ENCODE measurements at places on chromosomes 7 and 10.

- no peak for DNase-seq
Observed at GRCh38 chr7:92478095-92478494, 349 bp upstream of the ERVW-1 start.

DNA sequence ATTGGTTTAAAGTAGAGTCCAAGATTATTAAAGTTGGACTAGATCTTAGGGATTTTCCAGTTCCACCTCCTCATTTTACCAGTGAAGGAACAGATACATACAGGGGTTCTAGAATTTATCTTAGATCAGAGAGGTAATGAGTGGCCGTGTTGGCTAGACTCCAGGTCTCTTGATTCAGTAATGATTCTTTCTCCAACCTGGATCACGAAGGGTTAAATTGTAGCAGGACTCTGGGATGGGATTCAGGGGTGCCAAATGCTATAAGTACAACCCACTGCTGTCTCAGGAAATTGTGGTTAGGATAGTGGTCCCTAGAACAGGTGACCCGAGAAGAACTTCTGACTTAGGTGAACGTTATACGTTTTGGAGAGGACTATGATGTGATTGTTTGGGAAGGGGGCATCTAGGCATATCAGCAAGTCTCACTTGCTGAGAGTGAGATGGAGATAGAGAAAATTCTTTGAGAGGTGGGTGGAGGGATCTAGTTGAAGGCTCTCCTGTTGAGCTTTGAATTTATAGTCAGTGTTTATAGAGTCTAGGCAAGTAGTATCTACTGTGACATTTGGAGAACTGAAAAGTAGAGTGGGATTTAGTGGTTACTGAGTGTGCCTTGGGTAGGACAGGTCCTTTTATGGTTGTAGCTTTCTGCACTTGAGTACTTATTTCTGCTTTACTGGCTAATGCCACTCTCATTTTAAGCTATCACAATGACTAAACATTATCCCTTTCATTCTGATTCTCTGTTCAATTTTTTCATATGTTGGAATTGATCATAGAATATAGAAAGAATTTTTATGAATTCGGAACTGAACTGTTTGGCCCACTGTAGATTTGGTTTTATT, 58.3 kb downstream of the ST7 start:
- DNase-seq, result no peak

DNA sequence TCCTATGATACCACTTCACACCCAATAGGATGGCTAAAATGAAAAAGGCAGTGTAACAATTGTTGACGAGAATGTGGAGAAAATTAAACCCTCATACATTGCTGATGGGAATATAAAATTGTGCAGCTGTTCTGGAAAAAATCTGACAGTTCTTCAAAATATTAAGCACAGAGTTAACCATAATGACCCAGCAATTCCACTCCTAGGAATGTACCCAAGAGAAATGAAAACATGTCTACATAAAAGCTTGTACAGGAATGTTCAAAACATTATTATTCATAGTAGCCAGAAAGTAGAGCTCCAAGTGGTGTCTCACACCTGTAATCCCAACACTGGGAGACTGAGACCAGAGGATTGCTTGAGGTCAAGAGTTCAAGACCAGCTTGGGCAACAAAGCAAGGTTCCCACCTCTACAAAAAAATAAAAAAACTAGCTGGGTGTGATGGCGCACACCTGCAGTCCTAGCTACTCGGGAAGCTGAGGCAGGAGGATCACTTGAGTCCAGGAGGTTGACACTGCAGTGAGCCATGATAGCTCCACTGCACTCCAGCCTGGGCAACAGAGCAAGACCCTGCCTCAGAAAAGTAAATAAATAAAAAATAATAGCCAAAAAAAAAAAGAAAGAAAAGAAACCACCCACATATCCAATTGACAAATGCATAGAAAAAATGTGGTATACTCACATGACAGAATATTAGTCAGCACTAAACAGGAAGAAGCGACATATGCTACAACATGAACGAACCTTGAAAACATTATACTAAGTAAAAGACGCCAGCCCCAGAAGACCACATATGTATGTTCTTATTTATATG, 5.0 kb downstream of the RHEB start:
- DNase-seq, result no peak

DNA sequence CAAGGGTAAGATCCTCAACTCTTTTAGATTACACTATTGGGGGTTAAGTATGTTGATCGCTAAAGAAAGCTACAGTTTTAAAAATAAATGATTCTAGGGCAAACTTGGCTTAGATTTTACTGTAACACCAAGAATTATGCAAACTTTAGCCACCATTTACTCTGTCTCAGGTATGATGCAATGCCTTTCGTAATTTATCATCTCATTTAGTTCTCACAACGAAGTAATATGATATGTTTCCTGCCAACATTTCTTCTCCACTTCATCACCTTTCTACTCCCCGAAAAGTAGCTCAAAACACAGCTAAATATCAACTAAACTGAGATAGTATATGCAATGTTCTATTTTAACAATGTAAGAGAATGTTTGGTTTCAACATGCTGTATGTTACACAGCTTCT, 21.1 kb downstream of the FAM133B start:
- DNase-seq, result no peak

DNA sequence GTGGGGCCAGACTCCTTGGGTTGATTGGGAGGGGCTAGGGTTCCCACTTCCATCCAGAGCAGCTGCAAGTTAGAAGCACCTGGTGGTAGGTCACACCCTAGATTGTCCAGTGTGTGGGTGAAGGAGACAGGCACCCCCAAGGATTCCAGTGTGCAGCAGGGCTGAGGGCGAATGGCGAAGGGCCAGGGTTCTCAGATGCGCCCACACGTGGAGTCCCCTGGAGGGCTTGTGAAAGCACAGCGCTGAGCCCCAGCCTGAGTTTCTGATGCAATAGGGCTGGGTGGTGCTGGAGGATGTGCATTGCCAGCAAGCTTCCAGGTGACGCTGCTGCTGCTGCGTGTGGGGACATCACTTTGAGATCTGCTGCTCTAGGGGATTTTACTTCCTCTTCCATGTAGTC, 25.4 kb downstream of the TBATA start:
- no peak for DNase-seq

DNA sequence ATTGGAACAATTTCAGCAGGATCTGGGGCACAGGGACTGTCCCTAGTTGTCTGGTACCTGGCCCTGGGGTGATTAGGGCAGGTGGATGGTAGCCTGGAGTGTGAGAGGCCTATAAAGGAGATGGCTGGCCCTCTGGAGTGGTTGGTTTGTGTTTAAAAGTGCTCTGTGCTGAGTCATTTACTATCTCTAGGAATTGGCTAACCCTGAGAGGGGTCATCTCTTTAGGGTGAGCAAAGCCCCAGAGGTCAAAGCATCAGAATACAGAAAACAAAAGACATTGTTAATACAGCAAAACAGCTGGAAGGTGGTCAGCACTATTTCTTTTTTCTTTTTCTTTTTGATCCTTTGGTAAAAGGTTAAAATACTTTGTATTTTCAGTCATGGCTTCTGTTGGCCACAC, 43.4 kb upstream of the BMPER start:
- no peak for DNase-seq

DNA sequence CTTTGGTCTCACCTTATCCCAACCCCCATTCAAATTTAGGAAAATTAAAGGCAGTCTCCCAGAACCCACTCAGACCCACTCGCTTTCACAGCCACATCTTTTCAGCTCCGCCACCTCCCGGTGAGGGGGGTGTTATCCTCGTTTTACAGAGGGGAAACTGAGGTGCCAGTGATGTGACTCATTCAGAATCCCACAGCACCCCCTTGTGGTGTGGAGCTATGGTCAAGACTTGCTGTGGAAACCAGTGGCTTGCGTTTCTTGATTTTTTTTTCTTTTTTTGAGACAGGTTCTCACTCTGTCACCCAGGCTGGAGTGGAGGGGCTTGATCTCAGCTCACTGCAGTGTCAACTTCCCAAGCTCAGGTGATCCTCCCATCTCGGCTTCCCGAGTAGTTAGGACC, 27.6 kb downstream of the SLC35G1 start:
- no peak for DNase-seq

- no peak for DNase-seq
Observed at GRCh38 chr10:120606051-120606764, 149.2 kb downstream of the PLPP4 start.

GRCh38 chr7:150988230-150989226, 2.3 kb upstream of the NOS3 start:
- peak; percentile 51 for DNase-seq

DNA sequence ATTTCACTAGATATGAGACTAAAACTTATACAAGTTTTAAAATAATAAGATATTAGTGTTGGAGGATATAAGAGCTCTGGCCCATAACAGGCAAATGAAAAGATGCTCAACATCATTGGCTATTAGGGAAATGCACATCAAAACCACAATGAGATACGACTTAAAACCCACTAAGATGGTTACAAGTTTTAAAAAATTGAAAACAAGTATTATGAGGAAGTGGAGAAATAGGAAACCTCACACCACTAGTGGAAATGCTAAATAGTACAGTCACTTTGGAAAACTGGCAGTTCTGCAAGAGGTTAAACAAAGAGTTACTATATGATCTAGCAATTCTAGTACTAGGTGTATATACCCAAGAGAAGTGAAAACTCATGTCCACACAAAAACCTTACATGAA, 17.2 kb downstream of the PANK1 start:
- DNase-seq, result no peak

Measured in activated T-helper 1 cell treated with Interleukin-2 at 50 U/mL for 16 hours (primary cell).